Activated T-helper 1 cell treated with Interleukin-2 at 50 U/mL for 16 hours (primary cell): ENCODE measurements at places on chromosomes 13 and 19.

GRCh38 chr19:40365613-40366401, 17.3 kb downstream of the PLD3 start:
- peak; percentile 8 for DNase-seq

DNA sequence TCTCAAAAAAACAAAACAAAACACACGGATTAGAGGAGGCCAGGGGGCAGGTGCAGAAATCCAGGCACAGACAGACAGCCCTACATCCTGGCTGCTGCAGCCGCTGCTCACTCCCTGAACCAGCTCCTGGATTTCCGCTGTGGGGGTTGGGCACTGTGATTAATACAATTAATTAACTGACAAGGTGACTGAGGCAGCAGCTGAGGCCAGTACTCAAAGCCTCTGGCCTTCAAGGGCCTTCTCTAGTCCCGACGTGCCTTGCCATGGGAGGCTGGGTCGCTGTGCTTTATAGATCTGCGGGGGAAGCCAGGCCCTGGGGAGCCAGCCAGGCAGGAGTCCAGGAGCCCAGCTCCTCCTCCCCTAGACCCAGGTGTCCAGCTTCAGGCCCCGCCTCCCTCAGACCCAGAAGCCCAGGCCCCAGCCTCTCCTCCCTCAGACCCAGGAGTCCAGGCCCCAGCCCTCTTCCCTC, 4.6 kb downstream of the NECTIN2 start:
- DNase-seq = no peak

GRCh38 chr19:13841086-13841961, 35.6 kb upstream of the NANOS3 start:
- DNase-seq = no peak

- no peak for DNase-seq
Measured at GRCh38 chr13:26230703-26231102, 8.6 kb upstream of the RNF6 start.

- no peak for DNase-seq
Measured at GRCh38 chr13:51995677-51996551, 15.3 kb downstream of the ATP7B start.

GRCh38 chr19:51822325-51822724, 27.4 kb downstream of the FPR3 start:
- DNase-seq = no peak

- DNase-seq = no peak
Measured at GRCh38 chr19:33156334-33156733, 24.4 kb downstream of the WDR88 start.

- no peak for DNase-seq
Measured at GRCh38 chr13:48297131-48297786, 6.3 kb upstream of the RB1 start.

GRCh38 chr13:31168736-31169135, 7.0 kb upstream of the HSPH1 start:
- DNase-seq = no peak

- no peak for DNase-seq
Measured at GRCh38 chr19:28021259-28022185, 1191.4 kb downstream of the UQCRFS1 start.

- DNase-seq = no peak
Measured at GRCh38 chr13:31322026-31322425, 122.3 kb downstream of the B3GLCT start.

- DNase-seq = no peak
Measured at GRCh38 chr13:99191900-99192399, 8.7 kb upstream of the UBAC2 start.

DNA sequence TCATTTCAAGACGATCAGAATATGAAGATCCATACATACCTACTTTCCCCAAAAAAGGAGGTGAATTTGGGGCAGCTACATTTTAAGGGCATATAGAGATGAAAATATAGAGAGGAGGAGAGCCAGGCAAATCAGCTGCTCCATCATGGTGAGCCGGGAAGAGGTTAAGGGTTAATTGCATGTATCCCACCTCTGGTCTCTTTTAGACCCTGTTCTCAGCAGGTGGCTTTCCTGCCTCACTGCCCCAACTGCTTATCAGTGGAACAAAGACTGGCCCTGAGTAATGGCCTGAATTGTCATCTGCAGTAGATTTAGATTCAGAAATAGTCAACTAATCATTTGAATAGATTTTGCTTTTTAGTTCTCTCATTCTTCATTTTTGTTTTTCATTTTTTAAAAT, 206.6 kb downstream of the SPRY2 start:
- no peak for DNase-seq

GRCh38 chr19:37907735-37908455, 887 bp downstream of the SIPA1L3 start:
- DNase-seq = no peak

DNA sequence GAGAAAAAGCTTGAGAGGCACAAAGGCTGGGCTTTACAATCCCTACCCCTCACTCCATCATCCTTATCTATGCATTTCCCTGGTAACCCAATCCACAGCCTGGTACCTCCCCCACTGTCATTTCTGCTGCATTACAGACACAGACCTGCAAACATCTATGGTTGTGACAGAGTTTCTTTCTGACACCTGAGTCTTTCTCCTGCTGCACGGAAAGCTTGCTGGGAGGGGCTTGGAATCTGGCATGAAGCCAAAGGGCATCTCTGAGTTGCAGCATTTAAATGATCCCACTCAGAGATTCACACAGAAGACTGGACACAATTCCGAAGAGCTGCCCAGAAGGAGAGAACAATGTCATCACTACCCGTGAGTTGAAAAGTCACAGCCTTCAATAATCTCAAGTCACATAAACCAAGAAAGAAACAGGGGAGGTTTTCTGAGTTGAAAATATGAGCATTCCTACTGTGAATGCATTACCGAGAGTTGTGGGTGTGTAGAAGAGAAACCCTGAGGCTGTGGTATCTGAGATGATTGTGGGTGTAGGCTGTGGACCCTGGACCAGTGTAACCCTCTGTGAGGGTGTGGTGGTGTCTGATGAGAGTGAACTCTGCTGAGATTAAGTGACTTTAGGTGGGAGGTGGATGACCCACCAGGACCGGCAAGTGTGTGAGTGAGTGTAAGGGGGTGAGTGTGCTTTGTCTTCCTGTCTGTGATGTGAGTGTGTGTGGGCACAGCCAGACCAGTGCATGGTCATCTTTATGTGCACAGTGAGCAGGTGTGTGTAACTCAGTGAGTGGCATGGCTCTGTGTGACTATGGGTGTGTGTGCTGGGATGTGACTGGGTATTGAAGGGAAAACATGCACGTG, at the start of gene LGALS14:
TSS of gene LGALS14 (plus strand) at position 301 of the 864 bp plus-strand sequence. CDS start at position 349, 48 bp downstream.
- DNase-seq = no peak

GRCh38 chr19:17404015-17404414, 1.4 kb downstream of the BST2 start:
- no peak for DNase-seq

- no peak for DNase-seq
Measured at GRCh38 chr19:37966211-37966661, 59.2 kb downstream of the SIPA1L3 start.

DNA sequence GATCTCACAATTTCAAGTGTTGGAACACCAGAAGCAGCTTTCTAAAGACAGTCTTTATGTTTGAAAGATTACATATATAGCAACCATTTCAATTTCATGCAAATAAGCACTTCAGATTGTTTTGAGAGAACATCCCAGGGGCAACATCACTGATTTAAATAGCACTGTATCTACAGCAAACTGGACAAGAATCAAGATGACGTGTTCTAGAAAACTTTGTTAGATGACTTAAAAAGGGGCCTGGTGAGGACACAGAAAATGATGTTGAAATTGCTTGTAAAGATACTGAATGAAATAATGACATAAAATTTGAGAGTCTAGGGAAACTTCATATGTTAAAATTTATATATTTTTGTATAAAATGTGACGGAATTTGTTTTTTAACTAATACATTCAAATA, 277.1 kb downstream of the KLF12 start:
- DNase-seq = no peak
